ENCODE measurements at places on chromosomes 7 and 10. TPM values are rescaled to one million over a fixed set of nuclear protein-coding genes. Genes with fewer than 3 reads are reported as not detected.

Gene C10orf105
- 0.39 TPM for total RNA-seq

Gene JAKMIP3
- 0.31 TPM for total RNA-seq

Gene RHBDD2
- total RNA-seq: 15.4 TPM

Gene SPDYE11
- total RNA-seq: not detected

Gene UPK3B
- not detected for total RNA-seq

Gene EN2
- not detected for total RNA-seq

Gene AEBP1
- 16.7 TPM for total RNA-seq

Gene SPDYE1
- total RNA-seq: not detected

Gene CHN2
- 6.6 TPM for total RNA-seq

Gene EIF5AL1
- total RNA-seq: 0.24 TPM

Gene GFRA1
- 14.0 TPM for total RNA-seq

Gene MRC1
- total RNA-seq: not detected

Gene AMZ1
- not detected for total RNA-seq

Gene SYT15B
- not detected for total RNA-seq

Gene CLDN4
- not detected for total RNA-seq

Gene NODAL
- total RNA-seq: not detected

Gene PAX4
- total RNA-seq: not detected

Gene EFCAB10
- total RNA-seq: 5.0 TPM

Gene PRPS1L1
- total RNA-seq: not detected

Gene SLC26A3
- total RNA-seq: not detected

Gene ARHGAP22
- total RNA-seq: 5.1 TPM

Gene PLXDC2
- total RNA-seq: 30.1 TPM

Gene CC2D2B
- 0.22 TPM for total RNA-seq

Gene FBXO24
- total RNA-seq: 1.2 TPM

Gene ING3
- 32.0 TPM for total RNA-seq

Gene FBXL13
- total RNA-seq: 8.2 TPM

Gene SFMBT2
- 2.6 TPM for total RNA-seq

Gene NOS3
- total RNA-seq: 1.3 TPM

Gene FAM131B
- 20.1 TPM for total RNA-seq

Gene HKDC1
- total RNA-seq: 0.30 TPM

Gene FKBP9
- 28.6 TPM for total RNA-seq

Gene CRYGN
- total RNA-seq: not detected

Gene TMEM213
- total RNA-seq: not detected

Gene SPDYE5
- not detected for total RNA-seq

Gene MSMB
- not detected for total RNA-seq

Gene CAMK1D
- 8.8 TPM for total RNA-seq
